ENCODE measurements at places on chromosomes 3 and 15.

GRCh38 chr3:24582431-24583403 is 88.1 kb upstream of the THRB start:
- no peak for DNase-seq

DNA sequence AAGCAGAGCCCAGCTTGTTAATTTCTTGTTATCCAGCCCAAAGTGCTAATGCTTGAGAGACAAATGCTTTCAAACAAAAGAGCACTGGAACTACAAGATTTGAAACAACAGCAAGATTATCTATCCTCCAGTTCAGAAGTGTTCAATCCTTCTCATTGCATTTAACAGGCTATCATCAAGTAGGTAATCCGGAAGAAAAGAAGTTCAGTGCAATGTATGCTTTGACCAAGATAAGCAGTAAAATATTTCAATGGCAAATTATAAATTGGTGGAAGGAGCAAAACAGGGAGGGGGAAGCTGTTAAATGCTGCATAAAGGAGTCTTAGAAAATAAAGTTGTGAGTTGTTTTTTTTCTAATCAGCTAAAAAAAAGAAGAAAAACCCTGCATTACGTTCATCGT is 8.8 kb downstream of the LRIG1 start:
- no peak for DNase-seq

DNA sequence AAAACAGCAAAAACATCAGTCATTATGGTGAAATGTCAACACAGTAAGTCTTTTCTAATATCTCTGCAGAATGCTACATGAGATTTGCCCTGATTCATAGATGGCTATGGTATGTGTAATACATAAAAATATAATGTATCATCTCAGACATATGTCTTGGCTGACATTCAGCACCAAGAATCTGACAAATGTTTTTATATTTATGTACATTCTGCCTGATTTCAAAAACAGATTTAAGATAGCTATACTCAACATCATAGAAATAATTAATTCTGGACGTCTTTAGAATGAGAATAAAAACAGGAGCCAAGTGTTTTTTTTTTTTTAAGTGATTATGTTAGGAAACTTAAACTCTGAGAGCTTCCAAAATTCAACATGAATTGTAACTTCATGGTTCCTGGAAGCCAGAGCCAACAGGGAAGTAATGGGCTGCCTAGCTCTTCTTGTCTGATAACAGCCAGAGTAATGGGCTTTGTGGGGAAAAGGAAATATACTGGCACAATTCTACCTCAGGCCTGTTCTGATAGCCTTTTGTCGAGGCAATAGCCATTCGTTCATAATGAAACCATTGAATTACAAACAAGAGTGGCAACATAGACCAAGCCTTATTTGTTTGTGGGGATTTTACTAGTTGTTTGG is 184.4 kb downstream of the VGLL4 start:
- peak; percentile 71 for DNase-seq

GRCh38 chr15:33494306-33494705 is 183.5 kb downstream of the RYR3 start:
- no peak for DNase-seq

DNA sequence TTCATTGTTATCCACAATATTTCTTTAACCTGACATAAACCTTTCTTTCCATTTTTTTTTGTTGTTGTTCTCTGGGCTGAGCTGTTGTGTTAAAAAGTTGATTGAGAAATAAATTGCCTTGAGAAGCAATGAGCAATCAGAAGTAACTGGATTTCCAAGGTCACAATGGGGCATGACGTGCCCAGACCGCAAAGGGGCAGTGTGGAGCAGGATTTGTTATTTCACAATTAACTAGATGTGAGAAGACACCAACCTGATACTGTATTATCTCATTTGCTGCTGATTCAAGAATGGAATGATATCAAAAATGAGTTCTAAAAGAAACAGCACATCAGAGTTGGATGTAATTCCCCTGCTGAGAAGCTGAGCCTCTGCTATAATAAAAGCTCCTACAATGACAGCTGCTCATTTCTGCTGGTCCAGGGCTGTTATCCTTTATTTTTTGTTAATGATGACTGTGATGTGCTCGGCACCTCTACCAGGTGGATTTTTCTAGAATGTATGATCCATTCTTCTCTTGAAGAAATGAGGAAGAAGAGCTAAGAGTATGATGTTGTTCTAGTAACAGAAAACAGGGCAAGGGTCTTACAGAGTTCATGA is 28.1 kb downstream of the CPNE4 start:
- peak; percentile 36 for DNase-seq

DNA sequence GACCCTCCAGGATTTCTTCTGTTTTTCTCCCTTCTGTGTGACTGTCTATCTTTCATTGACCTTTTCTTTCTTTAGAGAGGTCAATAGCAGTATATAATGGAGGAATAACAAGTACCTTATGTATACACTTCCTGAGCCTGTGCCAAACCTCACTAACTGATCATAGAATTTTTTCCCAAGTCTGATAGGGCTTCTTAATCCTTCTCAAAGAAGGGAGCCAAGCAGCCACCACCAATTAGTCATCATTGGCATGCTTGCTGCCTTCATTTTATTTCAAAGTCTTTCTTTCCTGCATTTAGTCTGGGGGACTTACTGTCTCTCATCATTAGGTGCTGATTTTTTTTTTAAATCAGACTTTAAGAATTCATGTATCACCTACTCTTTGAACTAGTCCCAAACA is 327.0 kb downstream of the FEZF2 start:
- DNase-seq: peak; percentile 36

GRCh38 chr3:181410870-181411269 is 300.9 kb upstream of the SOX2 start:
- DNase-seq: no peak

DNA sequence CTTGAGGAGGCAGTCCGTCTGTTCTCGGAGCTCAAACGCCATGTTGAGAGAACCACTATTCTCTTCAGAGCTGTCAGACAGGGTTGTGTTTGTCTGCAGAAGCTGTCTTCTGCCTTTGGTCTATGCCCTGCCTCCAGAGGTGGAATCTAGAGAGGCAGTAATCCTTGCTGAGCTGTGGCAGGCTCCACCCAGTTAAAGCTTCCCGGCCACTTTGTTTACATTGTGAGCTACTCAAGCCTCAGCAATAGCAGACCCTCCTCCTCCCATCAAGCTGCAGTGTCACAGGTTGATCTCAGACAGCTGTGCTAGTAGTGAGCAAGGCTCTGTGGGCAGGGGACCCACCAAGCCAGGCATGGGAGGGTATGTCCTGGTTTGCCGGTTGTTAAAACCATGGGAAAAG is 8.9 kb downstream of the OR5AC2 start:
- DNase-seq: no peak

GRCh38 chr3:154384479-154384878 is 45.5 kb downstream of the GPR149 start:
- no peak for DNase-seq

- DNase-seq: no peak
These were observed 41.3 kb downstream of the CDAN1 start for GRCh38 chr15:42695527-42696071.

DNA sequence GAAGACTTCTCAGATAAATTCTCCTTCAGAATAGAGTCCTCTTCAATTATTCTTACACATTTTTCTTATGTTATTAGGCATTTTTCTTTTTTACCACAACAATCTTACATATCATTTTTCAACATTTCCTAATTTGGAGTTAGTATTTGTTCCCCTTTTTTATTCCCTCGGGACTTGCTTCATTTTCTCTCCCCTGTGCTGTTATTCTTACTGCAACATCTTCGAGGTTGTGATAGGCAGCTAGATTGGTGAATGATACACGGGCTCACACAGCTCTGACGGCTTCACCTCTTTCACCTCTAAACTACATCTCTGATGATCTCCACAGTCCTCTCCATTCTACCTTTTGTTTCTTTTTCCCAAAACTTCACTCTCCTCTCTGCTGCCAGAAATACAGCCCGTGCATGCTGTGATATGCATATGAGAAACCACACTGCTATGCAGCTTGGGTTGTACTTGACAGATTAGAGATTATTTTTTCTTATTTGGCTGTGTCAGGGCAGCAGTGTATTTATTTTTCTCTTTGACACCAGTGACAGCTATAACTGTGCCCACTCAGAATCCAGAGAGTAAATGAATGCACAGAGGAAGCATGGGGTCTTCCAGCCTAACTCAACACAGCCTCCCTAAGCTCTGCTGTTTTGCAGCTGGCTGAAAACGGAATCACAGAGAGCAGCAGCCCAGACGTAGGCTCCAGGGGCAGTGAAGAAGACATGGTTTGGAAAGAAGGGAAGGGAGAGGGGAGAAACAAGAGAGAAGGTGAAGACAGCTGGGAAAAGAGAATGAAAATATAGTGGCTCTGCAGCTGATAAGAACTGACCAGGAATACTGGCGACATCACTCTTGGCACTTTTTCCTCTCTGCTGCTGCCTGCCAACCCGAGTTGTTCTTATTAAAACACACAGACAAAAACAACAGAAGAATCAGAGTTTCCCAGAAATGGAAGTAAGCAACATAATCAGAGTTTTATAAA is 61.8 kb downstream of the SLC9A9 start:
- no peak for DNase-seq

GRCh38 chr15:22265056-22265945 is 185.0 kb downstream of the OR4M2 start:
- DNase-seq: no peak

DNA sequence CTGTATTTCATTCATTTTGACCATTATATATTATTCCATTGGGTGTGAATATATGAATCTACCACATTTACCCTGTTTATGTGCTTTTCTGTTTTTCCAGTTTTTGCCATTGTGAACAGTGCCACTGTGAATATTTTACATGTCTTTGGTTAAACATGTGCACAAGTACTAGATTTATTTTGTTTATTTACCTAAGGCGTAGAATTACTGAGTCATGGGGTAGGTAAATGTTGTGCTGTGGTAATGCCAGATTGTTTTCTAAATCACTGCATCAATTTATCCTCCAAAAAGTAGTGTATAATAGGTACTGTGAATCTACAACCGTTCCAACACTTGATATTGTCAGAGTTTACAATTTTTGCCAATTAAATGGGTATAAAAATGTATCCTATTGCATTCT is 362.1 kb upstream of the AGTR1 start:
- no peak for DNase-seq

DNA sequence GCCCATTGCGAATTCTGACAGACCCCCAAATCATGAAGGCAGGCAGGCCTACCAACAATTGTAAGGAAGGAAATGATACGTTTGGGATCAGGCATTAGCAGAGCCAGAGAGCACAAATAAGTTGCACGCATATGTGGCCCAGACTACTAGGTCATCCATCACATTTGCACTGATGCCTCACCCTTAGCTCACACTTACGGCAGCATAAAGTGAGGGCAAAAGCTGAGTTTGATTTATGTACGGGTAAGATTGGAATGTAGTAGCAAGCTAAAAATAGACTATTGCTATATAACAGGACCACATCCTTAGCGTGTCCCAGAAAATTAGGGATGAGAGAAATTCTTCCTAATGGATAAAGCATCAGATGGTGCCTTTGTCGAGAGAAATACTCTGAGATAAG is 58.6 kb downstream of the QTRT2 start:
- DNase-seq: peak; percentile 28

DNA sequence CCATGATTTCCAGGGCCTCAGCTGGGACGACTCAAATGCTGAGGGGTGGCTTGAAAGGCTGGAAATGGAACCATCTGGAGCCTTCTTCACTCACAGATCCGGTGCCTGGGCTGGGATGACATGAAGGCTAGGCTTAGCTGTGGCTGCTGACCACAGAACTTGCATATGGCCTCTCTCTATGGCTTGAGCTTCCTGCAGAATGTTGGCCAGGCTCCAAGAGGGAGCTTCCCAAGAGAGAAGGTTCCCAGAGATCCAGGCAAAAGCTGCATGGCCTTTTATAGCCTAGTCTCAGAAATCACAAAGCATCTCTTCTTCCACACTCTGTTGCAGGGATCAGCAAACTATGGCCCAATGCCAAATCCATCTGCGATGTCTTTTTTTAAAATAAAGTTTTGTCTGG is 44.8 kb downstream of the GATM start:
- peak; percentile 65 for DNase-seq

DNA sequence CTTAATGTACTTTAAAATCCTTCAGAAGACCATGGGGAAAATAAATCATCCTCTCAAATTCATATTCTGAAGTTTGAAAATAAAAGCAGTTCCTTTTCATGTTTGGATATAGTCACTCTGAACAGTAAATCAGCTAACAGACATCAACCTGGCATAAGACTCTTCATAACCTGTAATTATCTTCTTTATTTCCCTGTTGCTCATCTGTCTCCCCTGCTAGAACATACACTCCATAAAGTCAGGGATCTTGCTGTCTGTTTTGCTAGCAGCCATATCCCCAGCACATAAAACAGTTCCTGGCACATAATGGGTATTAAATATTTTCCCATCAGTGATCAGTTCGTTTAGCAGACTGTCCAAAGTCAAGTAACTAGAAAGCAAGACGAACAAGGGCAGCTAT is 11.2 kb downstream of the VGLL4 start:
- DNase-seq: no peak

GRCh38 chr3:42371776-42372175 is 38.6 kb downstream of the LYZL4 start:
- no peak for DNase-seq
